ENCODE measurements at places on chromosomes 4 and X.

DNA sequence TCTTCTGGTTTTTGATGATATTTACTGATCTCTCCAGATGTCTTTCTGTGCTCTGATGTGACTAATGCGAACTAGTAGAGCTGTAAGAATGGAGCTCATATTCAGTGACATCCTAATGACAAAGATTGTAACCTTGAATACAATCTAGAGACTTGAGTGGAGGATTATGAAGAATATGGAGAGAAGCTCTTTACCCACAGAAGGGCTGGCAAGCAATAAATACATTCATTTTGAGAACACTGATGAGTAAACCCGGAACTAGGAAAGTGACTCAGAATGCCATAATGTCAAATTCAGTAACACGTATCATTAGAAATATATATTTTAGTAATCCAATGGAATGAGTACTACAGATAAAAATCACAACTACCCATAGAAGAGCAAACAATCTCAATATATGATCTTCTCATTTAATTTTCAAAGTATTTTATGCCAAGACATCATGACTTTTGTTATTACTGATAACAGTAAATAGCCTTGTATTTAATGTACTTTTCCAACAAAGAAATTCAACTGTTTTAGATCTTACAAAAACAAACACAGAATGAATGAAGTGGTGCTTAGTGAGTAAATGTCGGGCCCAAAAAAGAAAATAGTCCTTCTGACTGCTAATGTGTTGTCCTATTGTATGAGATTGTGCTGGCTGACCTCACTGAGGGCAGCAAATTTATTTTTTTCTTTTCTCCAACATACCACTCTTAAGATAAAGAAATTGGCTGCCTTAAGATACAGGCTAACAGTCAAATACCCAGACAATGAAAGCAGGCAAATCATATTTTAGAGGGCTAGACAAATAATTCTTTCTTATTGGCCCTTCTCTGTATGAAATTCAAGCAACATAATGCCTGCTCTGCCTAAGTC is 49.2 kb upstream of the HDAC8 start:
- no peak for DNase-seq

DNA sequence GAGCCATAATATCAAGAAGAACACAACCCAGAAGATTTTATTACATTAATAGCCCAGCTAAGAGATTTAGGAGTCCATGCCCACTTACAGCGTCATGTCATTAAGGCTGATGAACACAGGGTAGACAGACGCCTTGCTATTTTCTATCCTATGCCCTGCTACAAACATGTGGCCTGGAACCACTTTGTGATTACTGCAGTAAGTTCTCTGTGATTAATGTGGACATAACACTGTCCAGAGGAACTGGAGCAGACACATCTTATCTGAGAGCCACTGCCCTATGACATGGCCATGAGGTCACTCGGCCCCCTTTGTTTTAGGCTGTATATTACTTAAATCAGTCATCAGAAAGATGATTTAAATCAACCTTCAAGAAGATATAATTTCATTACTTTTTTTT is 211.7 kb downstream of the MAML3 start:
- no peak for DNase-seq

GRCh38 chrX:9462456-9462855 is 2.4 kb upstream of the TBL1X start:
- DNase-seq: no peak

DNA sequence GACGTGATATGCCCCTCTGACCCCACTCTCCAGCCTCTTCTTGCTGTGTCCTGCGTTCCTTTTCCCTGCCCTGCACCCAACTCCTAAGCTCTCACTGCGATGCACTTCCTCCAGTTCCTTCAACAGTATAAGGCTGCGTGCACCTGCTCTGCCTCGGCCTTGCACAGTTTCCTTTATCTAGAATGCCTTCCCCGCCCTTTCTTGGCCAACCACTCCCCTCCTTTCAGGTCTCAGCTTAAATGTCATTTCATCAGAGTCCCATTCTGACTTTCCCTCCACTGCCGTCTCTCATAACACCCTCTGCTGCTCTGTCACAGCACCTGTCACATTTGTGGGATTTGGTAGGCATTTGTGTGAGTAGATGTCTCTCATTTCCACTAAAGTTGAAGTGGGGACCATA is 58.4 kb upstream of the NEIL3 start:
- no peak for DNase-seq

DNA sequence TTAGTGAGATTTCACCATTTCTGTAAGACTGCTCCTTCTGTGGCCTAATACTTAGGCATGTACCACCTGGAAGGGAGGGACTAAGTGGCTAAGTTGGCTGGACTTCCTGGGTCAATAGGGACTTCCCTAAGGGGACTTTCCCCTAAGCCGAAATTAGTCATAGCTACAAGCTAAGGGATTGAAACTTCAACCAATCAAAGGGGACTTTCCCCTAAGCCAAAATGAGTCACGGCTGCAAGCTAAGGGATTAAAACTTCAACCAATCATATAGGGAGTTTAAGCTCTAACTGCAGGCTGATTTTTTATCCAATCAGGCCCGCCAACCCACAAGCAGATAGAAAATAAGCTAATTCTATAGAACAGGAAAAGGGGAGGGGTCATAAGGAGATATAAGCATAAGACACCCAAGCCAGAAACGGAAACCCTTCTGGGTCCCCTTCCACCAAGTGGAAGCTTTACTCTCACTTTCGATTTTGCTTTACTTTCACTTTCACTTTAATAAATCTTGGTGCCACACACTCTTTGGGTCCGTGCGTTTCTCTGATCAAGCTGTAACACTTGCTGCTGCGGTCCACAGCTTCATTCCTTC is 382.8 kb downstream of the KLHL4 start:
- no peak for DNase-seq

DNA sequence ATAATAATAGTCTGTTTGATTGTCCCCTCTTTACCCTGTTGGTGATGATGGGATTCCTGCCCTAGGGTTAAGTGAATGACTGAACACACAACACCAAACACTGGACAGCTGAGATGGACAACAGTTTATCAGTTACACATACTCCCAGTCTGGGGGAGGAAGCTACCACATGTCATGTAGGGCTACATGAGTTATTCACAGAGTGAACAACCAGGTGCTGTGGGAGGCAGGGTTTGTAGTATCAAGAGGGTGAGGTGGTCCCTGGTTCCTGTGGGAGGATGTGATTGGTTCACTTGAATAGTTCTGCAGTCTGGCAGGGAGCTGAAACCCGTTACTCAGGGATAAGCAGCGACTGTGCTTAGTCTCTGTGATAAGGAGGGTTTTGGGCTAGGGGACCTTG is 88.8 kb upstream of the AP1S2 start:
- no peak for DNase-seq

DNA sequence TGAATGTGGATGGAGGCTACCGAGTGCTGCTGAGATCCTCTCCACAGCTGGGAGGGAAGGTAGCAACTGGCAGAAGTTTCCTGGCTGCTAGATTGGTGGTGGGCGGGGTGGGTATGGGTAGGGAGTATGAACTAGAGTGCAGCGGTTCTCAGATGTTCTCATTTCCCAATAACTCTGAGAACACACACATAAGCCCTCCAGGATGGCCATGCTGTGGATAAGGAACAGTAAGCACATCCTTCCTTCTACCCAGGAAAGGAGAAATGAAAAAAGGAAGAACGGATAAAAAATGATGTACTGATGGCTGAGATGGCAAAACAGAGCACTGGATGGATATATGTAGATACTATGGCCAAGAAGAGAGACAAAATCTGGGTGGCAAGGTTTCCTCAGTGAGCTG is 116.0 kb downstream of the ZNF827 start:
- DNase-seq: no peak

DNA sequence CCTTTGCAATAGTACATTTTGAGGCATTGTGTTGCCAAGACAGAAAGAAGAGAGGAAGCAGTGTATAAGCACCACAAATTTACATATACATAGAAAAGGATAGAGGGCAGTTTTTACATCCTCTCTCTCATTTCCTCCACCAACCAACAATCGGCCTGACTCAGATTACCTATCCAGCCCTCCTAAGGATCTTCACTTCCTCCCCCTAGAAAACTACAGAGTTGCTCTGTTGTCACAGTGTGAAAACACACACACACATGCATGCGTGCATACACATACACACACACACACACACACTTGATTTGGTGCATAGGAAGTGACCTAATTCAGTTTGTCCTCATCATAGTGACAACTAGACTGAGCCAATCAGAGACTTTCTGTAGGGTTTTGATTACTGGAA is 98.8 kb upstream of the SPRY1 start:
- no peak for DNase-seq

Data from vagina (tissue), 2 donors.